ENCODE measurements at places on chromosomes 1 and 21.

- DNase-seq: no peak
Observed at GRCh38 chr1:94803517-94804441, 16.4 kb upstream of the SLC44A3 start.

DNA sequence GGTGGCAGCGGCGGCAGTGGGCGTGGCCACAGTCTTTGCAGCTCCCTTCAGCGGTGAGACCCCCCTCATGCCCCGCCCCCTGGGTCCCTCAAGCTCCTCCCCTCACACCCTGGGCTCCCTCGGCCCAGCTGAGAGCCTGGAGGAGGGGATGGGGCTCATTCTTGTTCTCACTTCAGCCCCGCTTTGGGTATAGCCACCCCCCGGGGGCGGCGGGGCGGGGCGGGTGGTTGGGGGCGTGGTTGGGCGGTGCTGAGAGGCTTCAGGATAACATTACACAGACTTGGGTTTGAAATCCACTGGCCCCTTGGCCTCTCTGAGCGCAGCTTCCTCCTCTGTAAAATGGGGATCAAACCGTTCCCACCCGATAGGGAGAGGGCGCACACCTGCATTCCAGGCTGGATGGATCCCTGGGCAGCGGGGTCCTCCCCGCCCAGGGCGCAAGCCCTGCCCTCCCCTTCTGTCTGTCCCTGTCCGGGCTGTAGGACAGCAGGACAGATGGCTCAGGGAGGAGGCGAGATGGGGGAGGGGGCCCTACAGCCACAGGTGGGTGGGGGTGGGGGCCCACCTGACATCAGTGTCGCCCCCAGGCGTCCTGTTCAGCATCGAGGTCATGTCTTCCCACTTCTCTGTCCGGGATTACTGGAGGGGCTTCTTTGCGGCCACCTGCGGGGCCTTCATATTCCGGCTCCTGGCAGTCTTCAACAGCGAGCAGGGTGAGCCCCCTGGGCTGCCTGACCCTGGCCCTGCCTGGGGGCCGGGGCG, 5.1 kb downstream of the CLCNKA start:
- DNase-seq: peak; percentile 98

DNA sequence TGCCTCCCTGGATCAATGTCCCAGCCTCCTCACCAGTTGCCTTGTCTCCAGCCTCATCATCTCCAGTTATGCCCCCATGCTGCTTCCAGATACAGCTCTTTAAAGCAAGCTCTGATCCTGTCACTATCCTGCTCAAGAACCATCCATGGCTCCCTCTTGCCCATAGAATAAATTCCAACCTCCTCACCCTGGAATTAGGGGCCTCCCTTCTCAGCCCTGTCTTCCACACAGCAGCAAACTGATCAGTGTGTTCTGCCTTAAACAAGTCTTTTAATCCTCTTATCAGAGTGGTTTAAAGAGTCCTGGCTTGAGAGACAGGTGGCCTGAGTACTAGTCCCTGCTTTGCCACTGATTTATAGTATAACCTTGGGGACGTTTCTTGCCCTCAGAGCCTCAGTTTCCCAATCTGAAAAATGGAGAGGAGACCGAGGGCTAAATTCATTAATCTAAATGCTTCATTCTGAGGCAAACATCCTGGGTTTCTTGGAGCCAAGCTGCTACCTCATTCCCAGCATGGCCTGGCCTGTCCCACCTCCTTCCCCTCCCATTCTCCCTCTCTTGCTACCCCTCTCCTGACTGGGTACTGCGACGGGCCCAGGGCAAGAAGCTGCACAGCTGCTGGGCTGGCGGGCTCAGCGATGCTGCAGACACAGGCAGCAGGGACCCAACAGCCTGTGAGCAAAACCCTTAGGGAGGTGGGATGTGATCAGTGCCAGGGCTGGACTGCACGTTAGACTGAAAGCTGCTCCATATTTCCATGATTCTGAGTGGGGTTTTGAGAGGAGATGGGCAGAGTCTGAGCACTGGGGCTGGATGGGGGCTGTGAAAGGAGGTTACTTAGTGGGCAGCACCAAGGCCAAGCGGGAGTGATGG, 221.4 kb downstream of the PTPRU start:
- DNase-seq: no peak

- DNase-seq: peak; percentile 71
Observed at GRCh38 chr1:87334351-87335174, 5.9 kb downstream of the LMO4 start.

DNA sequence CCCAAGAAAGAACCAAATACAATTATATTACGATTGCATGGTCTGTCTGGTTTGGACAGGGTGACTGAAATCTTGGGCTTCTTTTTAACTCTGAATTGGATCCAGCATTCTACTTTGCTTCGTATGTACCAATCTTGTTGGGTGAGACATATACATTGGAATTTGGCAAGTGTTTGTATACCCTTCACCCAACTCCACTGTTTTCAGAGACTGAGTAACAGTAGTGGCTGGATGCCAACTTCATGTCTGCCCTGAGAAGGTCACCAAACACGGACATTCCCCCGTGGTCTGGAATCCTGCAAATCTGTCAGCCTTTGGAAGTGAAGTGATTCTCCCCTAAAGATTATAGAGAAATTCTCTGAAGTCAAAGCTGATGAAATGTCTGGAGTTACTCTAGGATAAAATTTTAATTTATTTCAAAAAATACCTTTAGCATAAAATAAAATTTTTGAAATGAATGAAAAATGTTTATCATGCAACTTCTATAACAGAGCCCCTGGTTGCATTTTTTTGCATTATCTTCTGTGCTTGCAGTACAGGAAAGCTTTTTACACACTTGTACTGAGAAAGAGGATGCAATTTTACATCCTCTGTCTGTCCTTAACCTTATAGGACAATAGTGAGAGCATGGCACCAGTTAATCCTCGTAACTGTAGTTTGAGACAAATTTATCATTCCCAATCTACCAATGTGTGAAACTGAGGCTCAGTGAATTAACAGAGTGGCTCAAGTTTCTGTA, 201.8 kb downstream of the DISC1 start:
- DNase-seq: no peak

GRCh38 chr1:31867546-31867945, 51.7 kb upstream of the SPOCD1 start:
- no peak for DNase-seq

GRCh38 chr21:27536319-27536718, 569.4 kb upstream of the ADAMTS5 start:
- no peak for DNase-seq

DNA sequence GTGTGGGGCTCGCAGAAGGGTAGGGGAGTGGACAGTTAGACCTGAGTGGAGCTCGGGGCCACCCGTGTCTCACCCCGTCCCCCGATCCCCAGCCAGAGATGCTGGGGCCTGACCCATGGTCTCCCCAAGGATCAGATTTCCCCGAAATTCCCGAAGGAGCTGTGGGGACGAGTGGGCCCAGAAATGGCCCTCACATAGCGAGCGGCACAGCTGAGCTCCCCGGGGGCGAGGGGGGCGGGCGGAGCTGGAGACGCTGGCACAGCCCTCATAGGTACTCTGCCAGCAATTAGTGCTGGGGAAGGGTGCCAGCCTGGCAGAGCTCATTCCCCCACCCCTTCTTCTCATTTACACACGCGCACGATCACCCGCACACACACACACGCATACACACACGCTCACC, 9.2 kb downstream of the CASZ1 start:
- no peak for DNase-seq

GRCh38 chr1:42279055-42279454, 56.0 kb downstream of the FOXJ3 start:
- no peak for DNase-seq

- peak; percentile 14 for DNase-seq
Observed at GRCh38 chr1:10620776-10621175, 146.0 kb downstream of the PEX14 start.

DNA sequence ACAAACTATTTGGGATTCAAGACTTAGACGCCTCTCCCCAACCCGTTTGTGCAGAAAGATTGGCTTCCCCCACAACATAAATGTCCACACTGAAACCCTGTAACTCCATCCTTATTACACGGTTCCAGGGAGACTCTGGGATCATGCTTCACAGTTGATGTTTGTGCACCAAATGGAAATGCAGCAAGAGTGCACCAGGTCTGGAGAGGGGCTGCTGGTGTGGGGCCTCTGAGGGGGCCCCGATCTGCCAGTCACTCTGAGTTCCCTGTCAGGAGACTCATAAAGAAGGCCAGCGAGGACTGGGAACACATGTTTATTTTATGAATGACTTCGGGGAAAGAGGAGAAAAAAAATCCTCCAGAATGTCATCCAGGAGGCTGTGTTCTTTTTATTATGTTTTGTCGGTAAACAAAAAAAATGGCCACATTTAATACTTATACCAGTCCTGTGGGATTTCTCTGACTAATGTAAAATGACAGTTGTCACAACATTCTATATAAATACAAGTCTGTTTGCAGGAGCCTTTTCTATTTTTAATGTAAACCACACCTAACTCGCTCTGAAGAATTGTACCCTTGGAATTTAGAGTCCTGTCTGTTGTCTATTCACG, 439.1 kb upstream of the VAMP3 start:
- peak; percentile 1 for DNase-seq

Data from H9 (cell line).